Omental fat pad (tissue), 4 donors: ENCODE measurements at places on chromosomes 1 and 21.

DNA sequence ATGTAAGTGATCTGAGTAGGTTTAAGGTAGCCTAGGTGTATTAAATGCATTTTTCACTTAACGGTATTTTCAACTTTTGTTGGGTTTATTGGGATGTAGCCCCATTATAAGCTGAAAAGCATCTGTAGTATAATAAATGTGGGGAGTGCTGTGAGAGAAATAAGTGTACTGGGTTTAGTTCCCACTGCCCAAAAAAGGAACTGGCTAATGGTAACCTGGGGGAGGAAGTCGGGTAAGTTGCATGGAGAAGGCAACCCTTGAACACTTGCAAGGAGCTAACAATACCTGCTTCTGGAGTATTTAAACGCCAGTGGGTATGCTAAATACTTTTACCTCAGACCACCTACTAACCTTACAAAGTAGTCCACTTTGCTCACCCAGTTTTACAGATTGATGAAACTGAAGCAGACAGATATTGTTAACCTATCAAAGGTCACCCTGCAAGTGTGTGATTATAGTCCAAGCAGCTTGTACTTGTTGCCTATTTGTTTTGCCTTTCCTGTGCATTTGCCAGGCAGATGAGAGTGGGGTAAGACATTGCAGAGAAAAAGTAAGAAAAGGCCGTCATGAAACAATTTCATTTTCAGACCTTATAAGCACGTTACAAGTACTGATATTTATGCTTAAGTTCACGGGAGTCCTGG is 7.6 kb upstream of the SHISA4 start:
- DNase-seq, result no peak

DNA sequence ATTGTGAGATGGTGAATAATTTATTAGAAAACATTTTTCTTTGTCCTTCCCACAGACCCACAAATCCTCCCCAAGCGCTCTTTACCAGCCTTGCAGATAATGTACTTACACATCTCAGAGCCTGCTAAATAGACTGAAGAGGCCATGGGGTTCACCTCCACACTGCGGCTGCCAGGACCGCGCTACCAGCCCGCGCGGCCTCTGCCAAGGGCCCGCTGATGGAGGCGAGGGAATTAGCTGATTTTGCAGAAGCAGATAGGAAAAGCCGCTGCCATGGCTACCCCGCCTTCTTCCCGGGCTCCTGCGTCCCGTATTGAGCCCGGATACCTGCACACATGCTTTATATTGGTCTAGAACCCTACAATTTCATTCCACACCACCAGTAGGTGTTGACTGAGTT is 248.0 kb upstream of the FOXD3 start:
- no peak for DNase-seq

GRCh38 chr21:42037943-42038342 is 27.8 kb upstream of the ZBTB21 start:
- no peak for DNase-seq

DNA sequence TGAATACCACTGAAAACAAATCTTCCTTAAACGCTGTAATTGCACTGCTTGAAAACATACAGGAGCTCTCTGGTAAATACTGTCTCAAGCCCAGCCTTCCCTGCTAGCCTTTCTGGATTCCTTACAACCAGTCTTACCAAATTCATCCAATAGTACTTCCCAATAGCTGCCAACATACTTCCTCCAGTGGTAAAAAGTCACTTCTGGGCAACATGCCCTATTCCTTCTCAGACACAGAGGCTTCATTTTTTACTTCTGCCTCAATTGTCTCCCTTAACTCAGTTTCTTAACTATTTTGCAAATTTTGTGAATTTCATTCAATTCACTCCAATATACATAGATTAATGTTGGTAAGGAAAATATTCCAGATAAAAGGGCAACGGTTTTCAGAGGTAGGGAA is 166.3 kb downstream of the TBX15 start:
- no peak for DNase-seq

GRCh38 chr1:109617291-109617801 is 2.1 kb downstream of the GNAT2 start:
- DNase-seq, result no peak

DNA sequence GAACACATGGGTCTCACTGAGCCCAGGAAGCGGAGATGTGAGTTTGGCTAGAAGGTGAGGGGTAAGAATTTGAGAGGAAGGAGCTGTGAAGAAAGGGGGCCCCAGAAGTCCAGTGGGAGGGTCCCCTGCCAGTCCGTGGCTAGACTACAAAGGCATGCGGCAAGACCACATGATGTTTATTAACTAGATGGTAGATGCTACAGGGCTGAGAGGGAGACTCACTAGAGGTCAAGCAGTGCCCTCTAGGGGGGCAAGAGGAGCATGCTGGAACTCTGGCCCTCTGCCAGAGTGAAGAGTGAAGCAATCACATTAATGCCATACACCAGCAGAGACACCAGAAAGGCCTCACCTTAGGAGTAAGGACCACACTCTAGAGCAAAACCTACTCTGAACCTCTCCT is 12.2 kb downstream of the KIAA0319L start:
- no peak for DNase-seq

- no peak for DNase-seq
Measured at GRCh38 chr1:108685529-108685928, 6.6 kb upstream of the PRPF38B start.

DNA sequence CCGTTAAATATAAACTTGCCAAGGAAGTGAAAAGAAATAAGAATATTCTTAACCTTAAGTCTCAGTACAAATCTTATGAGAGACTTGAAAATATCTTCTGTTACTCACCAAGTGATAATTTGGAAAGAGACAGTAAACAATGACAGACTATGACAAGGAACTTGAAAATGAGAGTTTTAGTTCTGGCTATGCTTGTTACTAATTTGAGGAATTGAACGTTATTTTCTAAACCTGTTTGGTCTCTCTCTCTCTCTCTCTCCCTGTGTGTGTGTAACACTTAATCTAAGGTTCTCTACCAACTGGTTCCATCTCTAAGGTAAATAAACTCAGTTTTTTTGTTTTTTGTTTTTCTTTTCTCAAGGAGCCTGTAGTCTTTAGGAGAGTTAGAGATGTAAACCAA is 161.8 kb downstream of the AMY1C start:
- no peak for DNase-seq

DNA sequence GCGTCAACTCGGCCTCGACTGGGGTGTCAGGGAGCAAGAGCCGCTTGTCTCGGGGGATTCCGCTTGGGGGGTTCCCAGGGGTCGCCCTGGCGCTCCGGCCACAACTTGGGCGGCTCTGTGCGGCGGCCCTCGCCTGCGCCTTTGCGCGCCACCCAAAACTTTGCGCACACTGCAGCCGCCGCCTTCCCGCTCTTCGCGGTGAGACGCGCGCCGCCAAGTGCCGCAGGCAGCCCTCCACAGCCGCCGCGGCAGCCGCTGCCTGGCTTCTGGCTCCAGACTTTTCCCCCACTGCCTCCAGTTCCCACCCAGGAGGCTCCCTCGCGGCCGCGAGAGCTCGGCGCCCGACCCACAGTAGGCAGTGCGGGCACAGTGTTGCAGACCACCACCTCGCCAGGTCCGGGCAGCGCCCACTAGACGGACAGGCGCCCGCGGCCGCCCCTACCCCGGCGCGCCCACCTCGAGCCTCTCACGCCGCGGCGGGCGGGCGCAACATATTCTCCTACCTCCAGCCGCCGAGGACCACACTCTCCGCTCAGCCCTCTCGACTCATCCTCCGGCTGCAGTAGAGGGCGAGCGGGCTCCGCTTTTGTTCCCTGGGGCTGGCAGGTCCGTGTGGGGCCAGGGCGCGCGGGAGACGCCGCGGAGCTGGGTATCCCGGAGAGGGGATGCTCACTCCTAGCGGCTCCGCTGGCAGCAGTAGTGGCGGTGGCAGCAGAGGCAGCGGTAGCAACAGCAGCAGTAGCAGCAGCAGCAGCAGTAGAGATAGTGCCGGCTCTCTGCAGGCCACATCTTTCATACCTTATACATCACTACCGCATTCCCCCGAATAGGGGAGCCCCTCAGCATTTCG is 296.6 kb downstream of the OMA1 start:
- no peak for DNase-seq

DNA sequence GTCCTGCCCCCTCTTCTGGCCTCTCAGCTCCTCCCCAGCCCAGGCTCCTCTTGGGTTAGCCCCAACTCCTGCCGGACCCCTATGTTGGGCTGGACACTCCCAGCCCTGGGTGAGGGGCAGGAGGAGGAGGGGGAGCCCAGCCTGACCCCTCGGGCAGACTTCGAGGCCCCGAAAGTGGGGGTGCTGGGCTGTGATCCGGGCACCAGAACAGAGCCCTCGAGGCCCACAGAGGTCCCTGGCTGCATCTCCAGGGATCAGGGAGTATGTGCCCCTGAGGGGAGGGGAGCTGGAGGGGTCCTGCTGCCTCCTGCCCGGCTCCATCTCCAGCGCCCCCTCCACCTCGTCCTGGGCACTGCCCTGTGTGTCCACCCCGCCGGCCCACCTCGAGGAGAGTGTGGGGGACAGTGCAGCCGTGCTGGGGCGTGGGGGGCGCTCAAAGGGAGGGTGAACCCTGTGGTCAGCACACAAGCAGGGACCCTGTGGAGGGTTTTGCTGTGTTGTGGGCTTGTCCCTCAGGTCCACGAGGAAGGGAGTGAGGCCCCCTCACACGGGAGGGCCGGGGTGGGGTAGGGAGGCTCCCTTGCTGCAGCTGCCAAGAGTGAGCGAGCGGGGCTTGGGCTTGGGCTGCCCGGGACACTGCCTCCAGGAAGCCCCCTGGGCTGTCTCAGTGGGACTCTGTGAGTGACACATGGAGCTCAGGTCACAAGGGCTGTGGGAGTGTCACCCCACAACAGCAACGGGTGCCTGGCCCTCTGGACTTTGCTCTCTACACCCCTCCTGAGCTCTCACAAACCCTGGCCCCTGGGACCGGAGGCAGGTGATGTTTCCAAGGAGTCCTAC is 54.4 kb downstream of the COL18A1 start:
- no peak for DNase-seq

- DNase-seq, result no peak
Measured at GRCh38 chr1:19287436-19288185, 959 bp downstream of the AKR7A3 start.

DNA sequence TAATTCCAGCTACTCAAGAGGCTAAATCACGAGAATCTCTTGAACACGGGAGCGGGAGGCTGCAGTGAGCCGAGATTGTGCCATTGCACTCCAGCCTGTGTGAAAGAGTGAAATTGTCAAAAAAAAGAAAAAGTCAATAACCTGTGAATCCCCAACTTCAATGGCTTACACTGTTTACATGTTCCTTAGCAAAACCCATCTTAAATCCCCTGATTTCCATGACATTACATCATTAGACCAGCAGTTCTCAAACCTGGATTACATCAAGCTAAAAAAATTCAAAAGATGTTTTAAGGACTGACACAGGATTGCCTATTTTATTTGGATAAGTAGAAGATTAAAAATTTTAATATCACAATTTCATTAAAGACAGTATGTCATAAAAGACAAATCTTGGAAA is 12.4 kb downstream of the GPBP1L1 start:
- DNase-seq, result no peak

DNA sequence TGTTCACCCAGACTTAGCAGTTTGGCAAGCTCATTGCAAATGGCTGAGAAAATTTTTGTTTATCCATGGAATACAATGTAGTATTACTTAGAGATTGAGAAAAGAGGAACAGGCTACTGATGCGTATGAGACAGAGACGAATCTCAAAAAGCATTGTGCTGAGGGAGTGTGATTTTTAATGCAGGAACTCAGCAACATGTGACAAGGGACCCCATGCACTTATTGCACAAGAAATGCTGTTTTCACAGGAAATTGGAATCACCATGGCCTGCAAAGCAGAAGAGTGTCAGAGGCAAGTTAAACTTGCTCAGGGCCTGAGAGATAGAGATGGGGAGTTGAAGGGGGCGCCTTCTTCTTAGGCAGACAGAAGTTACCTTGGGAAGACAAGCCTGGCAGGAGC is 32.6 kb upstream of the TLR5 start:
- DNase-seq, result no peak

DNA sequence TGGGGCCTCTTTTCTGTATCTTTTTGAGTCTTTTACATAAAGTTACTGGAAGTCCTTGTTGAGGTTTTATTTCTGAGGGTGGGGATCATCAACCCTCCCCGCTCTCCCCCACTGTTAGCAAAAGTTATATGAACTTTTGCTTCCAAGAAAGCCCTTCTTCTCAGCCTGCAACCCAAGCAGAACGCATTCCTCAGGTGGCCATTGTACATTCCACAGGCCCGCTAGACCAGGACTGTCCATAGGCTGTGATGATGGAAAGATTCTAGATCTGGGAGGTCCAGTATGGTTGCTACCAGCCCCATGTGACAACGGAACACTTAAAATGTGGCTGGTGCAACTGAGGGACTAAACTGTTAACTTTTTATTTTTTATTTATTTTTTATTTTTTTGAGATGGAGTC is 11.8 kb upstream of the YBX1 start:
- no peak for DNase-seq

DNA sequence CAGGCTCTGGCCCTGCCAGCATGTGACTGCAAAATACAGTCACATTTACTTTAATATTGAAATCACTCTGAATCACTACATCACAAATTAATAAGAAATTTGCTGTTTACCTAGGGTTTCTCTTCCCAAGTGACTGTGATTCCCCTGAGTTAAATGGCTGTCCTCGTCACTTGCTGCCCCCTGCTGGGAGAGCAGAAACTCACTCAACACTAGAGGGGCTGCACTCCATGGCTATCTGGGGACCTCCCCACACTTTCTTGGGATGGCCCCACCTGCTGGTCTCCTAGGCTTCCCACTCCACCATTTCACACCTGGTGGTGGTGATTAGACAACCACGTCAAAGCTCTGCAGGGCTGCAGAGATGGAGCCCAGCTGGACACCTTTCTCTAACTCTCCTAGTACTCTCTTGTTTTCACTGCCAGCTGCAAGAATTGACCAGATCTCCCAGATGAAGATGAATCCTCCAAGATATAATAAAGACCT is 63.4 kb downstream of the CD2 start:
- DNase-seq, result no peak

DNA sequence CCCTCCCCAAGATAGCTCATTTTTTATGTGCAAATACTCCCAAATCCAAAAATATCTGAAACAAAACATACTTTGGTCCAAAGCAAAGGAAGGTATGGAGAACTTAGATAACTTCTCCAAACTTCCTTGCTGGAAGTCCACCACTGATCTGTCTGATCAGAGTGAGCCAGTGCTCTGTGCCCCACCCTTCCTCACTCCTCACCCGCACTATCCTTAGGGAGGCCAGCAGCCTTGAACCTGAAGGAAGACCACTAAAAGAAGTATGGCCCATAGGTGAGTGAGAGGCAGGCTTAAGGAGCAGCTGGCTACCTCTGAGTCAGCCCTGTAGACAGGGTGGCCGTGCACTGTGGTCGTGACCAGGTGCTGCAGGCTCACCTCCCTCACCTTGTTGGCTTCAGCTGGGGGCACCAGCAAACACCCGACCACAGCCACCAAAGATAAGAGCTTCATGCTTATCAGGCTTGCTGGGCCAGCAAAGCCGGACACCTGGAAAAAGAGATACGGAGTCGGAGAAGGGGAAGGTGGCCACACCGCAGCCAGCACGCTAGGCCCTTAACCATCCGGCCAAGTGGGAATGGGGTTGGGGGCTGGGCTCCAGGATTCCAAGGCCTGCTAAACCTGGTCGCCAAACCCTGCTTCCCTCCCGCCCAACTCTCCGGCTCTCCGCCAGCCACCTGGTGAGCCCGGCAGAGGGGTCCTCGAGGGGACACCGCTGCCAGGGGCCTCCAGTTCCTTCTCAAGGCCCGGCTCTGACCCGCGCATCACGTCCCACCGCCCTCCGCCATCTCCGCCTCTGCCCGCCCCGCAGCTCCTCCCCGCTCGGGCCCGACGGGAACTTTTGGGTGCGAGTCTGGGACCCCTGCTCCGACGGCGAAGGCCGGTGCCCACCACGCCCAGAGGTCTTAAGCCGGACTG is 543 bp downstream of the TMEM9 start:
- DNase-seq, result no peak
